ENCODE measurements at places on chromosomes 6 and 20. TPM values are rescaled to one million over a fixed set of nuclear protein-coding genes. Genes with fewer than 3 reads are reported as not detected.

DNA sequence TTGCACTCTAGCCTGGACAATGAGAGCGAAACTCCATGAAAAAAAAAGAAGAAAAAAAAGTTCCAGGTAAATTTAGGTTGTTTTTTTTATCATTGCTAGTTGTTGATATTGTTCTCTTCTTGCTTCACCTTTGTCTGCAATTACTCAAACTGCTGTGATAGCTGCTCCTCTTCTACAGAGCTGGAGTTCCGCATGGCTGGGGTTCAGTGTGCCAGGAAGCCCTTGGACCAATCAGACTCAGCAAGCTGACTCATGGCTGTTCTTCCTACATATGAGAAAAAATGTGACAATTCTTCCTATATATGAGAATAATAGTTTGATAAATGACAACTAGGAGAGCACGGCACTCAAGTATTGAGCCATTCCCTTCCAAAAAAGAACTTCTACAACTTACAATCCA lies 28.4 kb downstream of the DPPA5 start:
- no peak for DNase-seq

DNA sequence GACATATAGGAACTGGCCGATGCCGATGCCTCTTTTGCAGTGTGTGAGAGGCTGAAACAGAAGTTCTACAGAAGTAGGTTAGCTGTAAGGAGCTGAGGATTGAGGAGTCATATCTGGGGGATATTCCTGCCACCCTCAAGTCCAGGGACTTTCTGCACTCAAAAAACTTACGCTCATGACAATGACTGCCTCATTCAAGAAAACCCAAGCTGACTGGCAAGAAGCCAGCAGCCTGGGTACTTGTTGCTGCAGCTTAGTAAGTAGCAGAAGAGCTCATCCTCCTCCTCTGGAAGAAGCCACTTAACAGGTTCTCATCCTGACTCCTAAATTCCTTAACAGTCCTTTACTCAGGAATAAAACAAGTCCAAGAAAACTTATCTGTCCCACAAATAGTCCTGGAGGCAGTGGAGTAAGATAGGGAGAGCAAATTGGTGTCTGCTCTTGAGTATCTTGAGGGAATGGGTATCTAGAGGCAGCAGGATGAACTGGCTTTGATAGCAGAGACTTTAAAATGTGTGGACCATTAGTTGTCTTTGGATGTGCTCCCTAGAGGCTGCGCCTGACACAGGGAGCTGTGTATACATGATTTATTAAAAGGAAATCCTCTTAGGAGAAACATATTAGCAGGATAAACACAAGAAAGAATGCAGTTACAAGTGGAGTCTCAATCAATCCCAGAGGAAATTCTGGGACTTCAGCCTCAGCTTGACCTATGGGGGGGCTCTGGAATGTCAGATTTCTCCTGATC lies 7.4 kb downstream of the CALHM5 start:
- DNase-seq, result no peak

The COQ3 gene
- 5.7 TPM for total RNA-seq

DNA sequence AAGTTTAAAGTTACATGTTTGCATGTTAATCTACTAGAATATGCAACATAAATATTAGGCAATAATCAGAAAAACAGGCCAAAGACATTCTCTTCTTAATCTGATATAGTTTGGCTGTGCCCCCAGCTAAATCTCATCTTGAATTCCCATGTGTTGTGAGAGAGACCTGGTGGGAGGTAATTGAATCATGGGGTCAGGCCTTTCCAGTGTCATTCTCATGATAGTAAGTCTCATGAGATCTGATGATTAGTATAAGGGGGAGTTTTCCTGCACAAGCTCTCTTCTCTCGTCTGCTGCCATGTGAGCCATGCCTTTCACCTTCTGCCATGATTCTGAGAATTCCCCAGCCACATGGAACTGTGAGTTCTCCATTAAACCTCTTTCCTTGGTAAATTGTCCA lies 1241.7 kb upstream of the ADGRB3 start:
- no peak for DNase-seq

DNA sequence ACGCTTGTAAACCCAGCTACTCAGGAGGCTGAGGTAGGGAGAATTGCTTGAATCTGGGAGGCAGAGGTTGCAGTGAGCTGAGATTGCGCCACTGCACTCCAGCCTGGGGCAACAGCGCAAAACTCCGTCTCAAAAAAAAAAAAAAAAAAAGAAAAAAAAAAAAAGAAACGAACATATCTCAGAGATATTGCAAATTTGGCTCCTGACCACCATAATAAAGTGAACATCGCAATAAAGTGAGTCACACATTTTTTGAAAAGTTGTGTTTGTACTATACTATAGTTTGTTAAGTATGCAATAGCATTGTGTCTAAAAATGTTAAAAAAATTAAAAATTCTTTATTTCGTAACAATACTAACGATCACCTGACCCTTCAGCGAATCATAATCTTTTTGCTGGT lies 13.3 kb downstream of the RSPH9 start:
- DNase-seq, result no peak

- DNase-seq, result no peak
Measured at GRCh38 chr6:83911278-83911677, 51.8 kb downstream of the CYB5R4 start.

DNA sequence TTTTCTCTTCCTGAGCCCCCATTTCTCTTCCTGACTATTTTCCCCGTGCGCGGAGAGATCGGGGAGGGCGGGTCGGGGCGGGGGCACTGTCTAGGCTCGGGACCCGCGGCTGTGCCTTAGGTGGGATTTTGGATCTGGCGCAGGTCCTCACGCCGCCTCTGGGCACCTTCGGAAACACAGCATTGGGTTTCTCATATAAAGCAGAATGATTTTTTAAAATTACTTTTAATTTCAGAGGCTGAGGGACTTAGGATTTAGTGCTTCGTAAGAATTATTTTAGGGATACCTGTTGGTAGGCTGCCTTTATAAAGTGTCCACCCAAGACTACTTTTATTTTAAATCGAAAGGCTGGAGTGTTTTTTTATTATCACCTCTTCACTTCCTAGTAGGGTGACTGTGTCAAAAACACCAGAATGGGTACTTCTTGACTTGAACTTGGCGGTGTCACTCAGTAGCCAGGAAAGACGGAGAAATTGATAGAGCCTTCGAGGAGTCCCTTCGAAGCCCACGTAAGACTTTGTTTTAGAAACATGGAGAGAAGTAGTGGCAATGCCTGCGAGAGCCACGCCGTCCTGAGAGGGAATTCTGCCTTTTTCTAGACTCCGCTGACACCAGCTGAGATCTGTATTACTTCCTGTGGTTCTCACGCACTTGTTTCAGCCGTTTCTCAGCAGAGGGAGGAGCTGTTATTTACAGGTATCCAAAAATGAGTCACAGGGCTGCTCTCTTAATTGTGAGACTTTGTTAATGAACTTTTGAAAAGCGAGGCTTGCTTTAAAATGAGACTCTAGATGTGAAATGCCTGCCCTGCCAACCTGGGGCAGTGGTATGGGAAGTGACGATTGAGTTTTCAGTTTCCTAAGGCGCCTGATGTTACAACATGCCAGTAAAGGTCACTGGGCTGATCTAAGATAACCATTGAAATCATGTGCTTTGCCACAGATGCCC lies 667 bp downstream of the STX11 start:
- peak; percentile 33 for DNase-seq

The XKR7 gene
- not detected for total RNA-seq

GRCh38 chr6:149863698-149864577 lies at the start of gene LRP11:
TSS of gene LRP11 (minus strand) at chr6:149864359. CDS start at chr6:149864020, 339 bp downstream.
- peak; percentile 90 for DNase-seq

GRCh38 chr6:27630727-27631608 lies 158.1 kb upstream of the ZNF184 start:
- DNase-seq, result no peak

DNA sequence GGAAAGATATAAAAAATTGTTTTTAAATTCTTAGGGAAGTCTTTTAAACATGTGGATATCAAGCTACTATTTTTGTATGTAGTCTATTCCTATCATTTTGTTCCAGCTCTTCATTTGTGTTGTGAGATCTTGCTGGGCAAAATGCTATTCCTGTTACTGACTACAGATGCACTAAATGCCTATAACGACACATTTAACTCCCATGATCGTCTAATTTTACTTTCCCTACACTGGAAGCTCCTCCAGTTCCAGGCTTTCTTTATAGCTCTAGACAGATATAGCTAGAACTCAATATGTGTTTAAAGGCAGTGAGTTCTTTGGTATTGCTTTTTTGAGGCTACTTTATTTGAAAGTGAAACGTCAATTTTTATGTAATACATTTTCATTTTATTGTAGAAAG lies 971.5 kb upstream of the CITED2 start:
- DNase-seq, result no peak
